Activated CD4-positive, alpha-beta memory T cell treated with anti-CD3 and anti-CD28 coated beads, Interleukin-2, amount 10 ng/mL, durations not matched to agents 7 days and 5 days (primary cell): ENCODE measurements at places on chromosomes 11 and 22.

DNA sequence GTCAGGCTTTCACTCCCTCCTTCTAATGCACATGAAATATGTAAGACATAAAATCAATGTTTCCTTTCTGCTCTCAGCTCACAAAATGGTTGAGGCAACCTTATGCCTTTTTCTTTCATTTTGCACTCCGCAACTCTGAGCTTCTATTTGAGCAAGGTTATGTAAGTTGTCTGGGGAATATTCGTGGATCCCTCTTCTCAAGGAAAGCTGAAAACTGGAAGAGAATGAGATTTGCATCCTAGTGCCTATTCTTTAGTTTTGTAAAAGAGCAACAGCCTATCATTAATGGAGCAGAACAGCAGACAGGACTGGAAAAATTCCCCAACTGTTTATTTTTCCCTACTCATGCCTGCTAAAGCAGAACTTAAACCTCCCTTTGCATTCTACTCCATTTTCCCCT is 141.7 kb downstream of the FAM76B start:
- DNase-seq: no peak

GRCh38 chr11:130816546-130817329 is 99.5 kb downstream of the SNX19 start:
- DNase-seq: no peak

GRCh38 chr11:58912124-58912523 is 27.2 kb upstream of the GLYATL1 start:
- no peak for DNase-seq

GRCh38 chr11:34351687-34352469 is 5.9 kb downstream of the ABTB2 start:
- DNase-seq: no peak

DNA sequence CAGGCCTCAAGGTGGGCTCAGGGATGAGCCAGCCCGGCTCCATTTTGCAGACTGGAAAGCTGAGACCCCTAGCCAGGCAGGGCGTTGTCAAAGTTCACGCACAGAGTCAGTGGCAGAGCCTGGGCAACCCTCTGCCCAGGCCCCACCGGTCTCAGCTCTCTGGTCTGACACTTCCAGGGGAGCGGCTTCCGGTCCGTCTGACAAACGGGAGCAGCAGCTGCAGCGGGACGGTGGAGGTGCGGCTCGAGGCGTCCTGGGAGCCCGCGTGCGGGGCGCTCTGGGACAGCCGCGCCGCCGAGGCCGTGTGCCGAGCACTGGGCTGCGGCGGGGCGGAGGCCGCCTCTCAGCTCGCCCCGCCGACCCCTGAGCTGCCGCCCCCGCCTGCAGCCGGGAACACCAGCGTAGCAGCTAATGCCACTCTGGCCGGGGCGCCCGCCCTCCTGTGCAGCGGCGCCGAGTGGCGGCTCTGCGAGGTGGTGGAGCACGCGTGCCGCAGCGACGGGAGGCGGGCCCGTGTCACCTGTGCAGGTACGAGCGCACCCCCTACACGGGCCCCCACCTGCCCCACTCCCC is 36.0 kb downstream of the CD6 start:
- DNase-seq: no peak

GRCh38 chr22:22013559-22014284 is 31.1 kb upstream of the TOP3B start:
- DNase-seq: no peak

GRCh38 chr11:67820081-67820480 is 145.7 kb upstream of the ALDH3B2 start:
- DNase-seq: no peak

- no peak for DNase-seq
Observed at GRCh38 chr22:35657571-35658312, 9.5 kb downstream of the APOL6 start.

DNA sequence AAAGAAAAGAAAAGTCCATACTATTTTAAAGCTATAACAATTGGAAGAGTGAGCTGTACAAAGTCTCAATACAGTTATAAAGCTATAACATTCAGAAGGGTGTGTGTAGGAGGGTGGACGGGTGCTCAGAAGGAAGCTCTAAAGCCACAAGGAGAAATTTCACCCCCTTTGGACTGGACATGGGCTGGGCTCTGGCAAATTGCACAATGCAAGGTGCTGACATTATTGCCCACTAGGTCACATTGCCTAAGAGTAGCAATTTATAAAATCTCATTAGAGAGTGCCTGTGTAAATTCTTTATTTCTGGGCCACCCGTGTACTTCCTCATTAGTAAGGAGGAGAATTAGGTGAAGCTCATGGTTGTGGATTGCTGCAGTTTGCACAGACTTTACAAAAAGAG is 5.7 kb upstream of the APOBEC3A start:
- no peak for DNase-seq

- no peak for DNase-seq
Observed at GRCh38 chr22:43826142-43827002, 14.3 kb upstream of the EFCAB6 start.

GRCh38 chr11:45485070-45485707 is 180.2 kb downstream of the CHST1 start:
- DNase-seq: no peak

GRCh38 chr11:30772908-30773307 is 186.8 kb upstream of the MPPED2 start:
- DNase-seq: no peak

GRCh38 chr22:10778296-10778814 is 4749.6 kb upstream of the OR11H1 start:
- DNase-seq: no peak

DNA sequence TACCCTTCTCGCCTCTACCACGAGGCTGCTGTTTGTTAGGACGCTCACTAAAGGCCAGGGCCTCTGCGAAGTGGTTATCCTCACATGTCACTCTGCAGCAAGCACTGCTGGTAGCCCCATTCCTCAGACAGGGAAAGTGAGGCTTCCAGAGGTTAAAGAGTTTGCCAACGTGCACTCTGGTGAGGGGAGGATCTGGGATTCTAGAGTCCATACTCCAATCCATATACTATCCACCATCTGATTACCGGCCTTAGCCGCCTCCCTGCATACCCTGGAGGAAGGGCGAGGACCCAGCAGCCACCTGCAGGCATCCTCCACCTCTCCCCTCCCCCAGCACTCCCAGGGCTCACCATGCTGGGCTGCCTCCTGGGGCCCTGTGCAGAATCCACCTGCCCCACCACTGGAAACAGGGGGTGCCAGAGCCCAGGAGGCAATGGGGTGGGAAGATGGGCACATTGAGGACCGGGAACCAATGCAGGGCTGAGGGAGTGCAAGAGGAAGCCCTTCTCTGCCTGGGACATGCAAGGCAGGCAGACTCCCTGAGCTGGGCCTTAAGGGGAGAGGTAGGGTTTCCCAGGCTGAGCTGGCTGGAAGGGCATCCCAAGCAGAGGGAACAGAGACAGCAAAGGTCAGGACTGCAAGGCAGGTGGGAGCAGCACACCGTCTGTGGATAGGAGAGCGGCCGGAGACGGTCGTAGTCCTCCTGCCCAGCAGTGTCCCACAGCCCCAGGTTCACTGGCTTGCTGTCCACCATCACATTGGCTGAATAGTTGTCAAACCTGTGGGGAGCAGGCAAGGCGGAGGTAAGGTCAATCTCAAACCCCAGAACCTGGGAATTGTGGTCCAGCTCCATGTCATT is 11.7 kb downstream of the RAC2 start:
- DNase-seq: no peak

DNA sequence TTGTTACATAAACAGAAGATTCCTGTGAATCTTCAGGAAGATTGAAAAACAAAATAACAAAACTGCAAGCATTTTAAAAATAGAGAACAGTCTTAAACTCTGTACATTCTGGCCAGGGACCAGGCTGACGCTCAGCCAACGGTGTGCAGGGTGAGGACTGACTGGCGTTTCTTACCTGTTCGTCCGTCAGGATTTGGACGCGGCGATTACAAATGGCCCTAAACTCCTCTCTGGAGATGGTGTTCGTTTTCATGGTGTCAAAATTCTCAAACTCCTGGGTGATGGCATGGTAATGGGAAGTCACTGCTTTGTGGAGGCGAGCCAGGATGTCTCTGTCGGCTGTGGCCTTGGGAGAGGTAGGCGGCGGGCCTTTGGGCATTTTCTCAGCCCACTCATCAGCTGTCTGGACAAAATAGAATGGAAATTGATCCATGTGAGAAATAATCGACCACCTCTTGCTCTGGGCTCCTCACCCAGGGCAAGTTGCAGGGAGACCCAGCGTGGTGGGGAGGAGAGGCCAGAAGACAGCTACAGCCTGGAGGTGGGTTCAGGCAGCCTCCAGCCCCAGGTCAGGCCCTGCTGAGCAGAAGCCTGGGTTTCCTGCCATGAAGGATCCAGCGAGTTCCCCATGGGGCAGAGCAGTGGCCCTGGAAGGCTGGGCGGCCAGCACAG is 143.0 kb downstream of the MPPED1 start:
- DNase-seq: no peak

DNA sequence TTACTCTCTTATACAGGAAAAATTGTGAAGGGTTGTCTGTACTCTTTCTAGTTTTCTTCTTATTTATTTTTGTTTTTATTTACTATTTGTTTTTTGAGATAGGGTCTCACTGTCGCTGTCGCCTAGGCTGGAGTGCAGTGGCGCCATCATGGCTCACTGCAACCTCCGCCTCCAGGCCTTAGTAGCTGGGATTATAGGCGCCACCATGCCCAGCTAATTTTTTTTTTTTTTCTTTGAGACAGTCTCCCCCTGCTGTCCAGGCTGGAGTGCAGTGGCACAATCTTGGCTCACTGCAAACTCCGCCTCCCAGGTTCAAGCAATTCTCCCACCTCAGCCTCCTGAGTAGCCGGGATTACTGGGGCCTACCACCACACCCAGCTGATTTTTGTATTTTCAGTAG is 18.4 kb downstream of the CUL5 start:
- no peak for DNase-seq

DNA sequence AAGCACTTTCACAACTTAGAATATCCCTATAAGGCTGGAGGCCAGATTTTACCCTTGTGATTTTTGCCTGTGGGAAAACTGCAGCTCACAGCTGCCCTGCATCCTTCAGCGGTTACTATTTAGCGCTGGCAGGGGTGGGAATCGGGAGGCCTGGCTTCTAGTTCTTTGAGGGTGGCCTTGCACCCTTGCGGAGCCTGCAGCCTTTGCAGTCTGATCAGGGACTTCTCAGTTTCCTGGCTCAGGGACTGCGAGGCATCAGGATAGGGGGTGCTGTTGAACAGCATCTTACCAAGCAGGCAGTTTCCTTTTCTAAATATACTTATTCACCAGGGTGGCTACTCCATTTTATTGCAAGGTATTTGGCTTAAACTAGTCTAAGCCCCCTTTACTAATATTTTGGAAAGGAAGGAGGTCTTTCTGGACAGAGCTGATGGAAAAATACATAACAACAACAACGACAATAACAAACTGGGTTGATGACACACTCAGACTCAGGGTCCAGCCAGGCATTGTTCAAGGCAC is 2.9 kb upstream of the APOA1 start:
- no peak for DNase-seq

- no peak for DNase-seq
Observed at GRCh38 chr11:69866648-69867047, 47.4 kb upstream of the FGF3 start.

DNA sequence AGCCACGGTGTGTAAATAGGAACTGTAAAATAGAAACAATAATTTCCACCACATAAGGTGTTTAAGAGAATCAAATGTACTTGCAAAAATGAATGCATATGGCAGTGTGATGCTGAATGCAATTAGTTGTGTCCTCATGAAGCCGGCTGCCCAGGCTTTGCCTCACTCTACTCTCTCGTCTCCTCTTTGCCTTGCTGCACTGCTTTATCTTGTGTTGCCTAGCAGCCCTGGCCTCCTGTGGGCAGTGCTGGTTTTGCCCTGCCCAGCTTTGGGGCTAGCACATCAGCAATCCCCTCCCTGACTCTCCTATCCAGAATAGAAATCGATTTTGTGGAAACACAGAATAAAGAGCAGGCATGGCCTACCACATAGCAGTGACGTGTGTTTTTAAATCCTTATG is 30.0 kb downstream of the LRRC32 start:
- DNase-seq: peak; percentile 10

- no peak for DNase-seq
Observed at GRCh38 chr22:50298937-50299784, 8.3 kb downstream of the PLXNB2 start.

DNA sequence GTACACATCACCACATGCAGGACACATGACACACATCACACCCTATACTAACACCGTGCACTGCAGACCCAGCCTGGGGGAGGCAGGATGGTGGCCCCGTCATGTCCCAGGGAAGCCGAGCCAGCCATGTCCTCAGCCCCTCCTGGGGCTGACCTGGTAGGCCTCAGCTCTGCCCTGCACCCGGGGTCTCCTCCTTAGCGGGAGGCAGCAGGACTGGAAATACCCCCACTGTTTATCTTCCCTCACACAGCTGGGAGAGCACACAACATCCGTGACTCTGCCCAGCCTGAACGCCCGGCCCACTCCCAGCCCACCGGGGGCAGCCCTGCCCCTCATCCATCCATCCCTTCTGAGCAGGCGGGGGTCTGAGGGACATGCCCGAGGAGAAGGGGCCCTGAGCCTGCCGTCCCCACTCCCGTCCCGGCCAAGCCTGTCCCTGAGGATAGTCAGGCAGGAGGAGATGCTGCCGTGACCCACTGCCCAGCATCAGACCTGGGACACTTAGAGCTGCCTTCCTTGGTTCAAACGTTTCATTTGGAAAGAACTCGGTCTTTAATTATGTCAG is 945.0 kb downstream of the BRD1 start:
- no peak for DNase-seq

DNA sequence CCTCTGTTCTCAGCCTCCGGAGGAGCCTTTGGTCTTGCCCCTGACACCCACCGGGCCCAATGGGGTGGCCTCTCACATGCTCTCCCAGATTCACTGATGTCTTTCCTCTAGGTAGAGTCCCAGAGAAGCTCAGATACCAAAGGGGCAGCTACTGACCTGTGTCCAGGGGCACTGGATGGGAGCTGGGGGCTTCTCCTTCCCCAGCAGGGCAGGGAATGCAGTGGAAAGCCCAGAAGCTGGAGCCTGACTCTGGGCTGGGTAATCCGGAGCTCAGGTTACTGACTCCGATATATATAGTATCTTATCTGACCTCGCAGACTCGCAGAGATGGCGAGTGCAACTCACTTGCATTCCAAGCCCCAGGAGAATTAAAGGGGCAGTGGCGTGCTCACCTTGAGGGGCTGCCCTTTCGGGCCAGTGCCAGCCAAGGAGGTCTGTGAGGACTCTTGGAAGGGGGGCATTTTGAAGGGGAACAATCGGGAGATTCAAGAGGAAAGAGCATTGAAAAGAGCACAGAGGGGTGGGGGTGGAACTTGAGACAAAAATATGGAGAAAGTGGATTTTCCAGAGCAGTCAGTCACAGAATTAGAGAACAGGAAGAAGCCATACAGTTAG is 2.5 kb downstream of the USP2 start:
- no peak for DNase-seq

DNA sequence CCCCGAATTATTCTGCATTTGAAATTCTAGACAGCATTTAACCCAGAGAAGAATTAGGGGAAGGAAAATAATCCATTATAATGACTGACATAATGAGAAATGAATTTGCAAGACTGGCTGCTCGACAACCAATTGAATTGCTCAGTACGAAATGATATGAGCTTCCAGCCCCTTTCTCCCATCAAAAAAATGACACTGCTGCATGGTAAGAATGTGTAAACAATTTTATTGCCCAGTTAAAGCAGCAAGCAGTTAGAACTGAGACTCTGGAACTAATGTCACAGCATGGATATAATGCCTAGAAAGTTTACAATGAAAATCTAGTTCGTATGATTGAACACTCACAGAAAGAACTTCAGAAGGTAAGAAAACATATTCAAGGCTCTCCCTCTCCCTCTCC is 24.7 kb upstream of the PCF11 start:
- DNase-seq: no peak
